Right kidney (tissue), 9 donors: ENCODE measurements at places on chromosomes 16 and 17.

- peak; percentile 53 for DNase-seq
Observed at GRCh38 chr17:6713130-6713917, at the start of gene SLC13A5. Gene SLC13A5, minus strand, starts transcription at chr17:6713369. Its CDS starts 36 bp downstream, at chr17:6713333.

DNA sequence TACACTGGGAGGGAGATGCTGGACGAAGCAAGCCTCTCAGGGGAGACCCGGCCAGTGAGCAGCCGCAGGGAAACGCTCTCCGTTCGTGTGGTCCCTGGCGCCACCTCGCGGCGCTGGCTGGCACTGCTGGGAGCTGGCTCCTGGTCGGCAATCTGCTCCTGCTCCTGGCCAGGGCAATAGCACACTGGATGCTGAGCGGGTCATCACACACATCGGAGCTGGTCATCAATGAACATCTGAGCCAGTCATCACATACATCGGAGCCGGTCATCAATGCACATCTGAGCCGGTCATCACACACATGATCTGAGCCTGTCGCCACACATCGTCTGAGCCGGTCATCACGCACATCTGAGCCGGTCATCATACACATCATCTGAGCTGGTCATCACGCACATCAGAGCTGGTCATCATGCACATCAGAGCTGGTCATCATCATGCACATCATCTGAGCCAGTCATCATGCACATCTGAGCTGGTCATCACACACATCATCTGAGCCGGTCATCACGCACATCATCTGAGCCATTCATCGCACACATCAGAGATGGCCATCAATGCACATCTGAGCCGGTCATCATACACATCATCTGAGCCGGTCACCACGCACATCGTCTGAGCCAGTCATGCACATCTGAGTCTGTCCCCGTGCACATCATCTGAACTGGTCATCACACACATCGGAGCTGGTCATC is 217.3 kb downstream of the RBFOX3 start:
- peak; percentile 68 for DNase-seq

- no peak for DNase-seq
Observed at GRCh38 chr16:35733971-35734702, 2274.7 kb downstream of the TP53TG3F start.

- DNase-seq, result no peak
Observed at GRCh38 chr17:19327031-19327783, 35.3 kb downstream of the B9D1 start.

DNA sequence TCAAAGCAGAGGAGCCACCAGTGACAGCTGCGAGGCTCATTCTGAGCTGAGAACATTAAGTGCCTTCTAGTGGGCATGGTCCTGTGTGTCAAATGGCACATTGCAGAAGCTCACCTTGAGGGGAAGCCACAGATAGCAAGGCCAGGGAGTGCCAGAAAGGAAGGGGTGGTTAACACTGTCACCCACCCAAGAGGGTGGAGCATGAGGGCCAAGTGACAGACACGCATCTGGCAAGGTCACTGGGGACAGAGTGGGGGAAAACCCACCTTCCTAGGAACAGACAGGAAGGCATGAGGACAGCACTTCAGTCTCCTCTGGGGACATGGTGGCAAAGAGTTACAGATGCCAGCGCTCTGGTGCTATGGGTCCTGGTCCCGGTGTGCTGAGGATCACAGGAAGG is 22.1 kb downstream of the NUBP1 start:
- DNase-seq, result no peak

DNA sequence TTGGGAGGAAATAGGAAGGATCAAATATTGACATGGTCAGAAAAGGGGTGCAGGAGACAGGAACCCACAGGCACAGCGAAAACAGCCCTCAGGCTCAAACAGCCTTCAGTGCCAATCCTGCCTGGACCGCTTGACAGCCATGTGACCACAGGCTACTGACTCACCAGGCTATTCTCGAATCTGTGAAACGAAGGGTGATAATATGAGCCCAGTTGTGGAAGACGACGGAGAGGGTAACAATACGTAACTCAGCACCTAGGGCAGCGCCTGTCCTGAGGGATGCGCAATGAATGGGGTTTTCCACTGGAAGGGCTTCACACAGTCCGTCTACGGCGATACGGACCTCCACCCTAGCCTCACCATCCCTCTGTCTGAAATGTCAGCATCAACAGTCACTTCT is 117.3 kb upstream of the RCVRN start:
- no peak for DNase-seq

GRCh38 chr17:81520021-81520901 is 7.7 kb upstream of the ACTG1 start:
- DNase-seq, result no peak

DNA sequence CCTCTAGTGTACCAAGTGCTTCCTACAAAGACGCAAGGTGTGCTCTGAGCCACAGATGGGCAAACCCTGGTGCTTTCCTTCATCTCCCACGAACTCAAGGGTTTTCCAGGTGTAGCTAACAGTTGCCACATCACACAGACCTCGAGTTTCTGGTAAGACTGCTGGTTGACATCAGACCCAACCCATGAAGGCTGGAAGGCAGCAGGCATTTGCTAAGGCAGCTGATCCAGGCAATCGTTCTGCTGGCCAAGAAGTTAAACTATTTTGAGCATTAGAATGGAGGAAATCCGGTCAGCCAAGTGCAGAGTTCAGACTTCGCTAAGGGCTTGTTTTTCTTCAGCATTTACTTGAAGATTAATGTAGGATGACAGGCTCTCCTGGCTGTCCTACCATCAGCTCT is 11.5 kb downstream of the HAS3 start:
- no peak for DNase-seq

DNA sequence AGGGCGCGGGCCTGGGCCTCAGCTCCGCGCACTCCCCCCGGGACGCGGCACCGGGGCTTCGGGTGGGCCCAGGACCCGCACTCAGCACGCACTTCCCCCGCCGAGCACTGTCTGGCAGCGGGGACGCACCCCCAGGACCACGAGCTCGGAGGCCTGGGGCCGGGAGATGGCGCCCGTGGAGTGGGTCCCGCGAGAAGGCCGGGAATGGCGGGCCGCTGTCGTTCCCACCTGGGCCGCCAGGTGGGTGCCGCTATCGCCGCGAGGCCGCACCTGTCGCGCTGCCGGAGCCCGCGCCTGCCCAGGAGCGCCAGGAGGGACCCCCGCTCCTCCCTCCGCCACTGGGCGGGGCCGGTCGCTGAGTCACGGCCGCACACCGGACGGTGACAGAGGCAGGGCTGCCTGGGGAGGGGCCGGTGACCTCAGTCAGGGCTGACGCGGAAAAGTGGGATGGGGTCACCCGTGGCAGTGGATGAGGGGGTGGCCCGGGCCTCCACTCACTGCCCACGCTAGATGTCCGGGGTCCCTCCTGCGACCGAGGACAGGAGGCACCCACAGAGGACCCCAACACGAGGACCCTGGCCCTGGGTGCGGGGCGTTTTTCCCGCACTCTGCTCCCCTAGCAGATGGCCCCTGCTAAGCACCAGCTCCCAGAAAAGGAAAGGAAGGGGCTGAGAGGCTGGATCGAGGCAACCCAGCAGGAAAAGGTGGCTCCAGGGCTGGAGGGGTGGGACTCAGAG is 6.9 kb upstream of the ACTG1 start:
- DNase-seq, result peak; percentile 65

DNA sequence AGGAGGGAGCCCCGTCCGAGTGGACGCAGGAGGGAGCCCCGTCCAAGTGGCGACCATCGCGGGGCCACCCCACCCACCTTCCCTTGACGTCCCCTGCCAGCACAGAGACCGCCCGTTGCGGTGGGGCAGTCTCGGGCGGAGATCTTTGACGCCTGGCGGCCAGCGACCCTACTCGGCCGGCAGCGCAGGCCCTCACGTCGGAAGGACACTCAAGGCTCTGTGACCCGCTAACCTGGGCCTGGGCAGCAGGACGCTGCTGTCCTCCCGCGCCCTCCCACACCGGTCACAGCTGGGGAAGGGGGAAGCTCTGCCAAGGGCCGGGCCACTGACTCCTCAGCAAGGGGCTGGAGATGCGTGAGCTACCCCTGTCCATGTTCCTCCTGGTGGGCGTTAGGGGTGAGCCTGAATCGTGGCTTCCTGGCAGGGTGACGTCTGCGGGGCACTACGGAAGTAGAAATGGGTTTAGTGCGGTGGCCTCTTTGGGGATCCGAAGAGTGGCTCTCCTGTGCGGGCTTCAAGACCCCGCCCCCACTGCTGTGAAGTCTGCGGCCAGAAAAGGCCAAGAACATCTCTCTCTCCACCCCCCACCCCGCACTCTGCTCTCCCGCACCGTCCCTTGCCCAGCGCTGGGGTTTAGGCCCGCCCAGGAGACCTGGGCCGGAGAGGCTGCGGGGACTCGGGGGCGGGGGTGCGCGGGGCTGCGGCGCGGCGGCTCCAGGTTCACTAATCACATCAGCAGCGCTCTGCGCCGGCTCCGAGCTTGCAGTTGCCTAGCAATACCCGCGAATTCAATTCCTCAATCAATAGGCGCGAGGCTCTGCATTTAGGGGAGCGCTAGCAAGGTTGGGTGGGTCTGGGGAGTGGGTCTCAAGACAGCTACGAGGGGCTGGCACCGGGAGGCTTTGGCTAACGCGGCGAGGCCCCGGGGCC is 5.8 kb downstream of the CBX8 start:
- peak; percentile 61 for DNase-seq

GRCh38 chr16:67431775-67432505 is 1.0 kb downstream of the HSD11B2 start:
- no peak for DNase-seq

DNA sequence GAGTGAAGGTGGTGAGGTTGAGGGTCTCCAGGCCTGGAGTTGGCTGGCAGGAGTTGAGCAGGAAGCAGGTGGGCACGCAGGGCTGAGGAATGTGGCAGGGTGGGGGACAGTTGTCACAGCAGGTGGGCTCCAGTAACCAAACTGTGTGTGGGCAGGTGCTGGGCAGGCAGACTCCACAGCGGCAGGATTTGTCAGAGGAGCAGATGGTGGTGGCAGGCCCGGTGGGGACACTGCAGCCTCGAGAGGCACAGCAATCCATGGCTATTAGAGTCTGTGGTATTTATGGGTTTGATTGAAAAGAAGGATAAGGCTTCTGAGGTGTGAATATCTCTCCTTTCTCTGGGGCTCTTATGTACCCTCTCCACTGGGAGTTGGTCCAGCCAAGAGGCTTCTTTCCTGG is at the start of gene KRTAP3-3:
Gene KRTAP3-3 (minus strand): TSS at position 326 of the 400 bp plus-strand sequence. CDS start 67 bp downstream, at position 259.
- no peak for DNase-seq

DNA sequence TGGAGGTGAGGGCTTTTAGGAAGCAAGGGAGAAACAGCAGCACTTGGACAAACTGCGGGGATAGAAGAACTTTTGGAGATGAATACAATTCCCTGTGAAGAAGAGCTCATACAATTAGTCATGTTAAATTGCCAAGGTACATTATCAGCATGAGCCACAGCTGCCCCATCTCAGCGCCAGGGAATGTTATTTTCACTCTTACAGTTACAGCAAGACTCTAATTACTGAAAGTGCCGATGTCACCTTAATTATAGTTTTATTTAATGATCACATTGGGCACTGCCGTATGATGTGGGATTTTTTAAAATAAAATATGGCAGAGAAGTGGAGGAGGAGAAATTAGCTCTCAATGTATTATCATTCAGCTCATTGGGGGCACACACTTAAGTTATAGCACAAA is 144.8 kb upstream of the MON1B start:
- no peak for DNase-seq
